ENCODE measurements at places on chromosomes 12 and 14.

GRCh38 chr14:61417883-61418455, 96.6 kb downstream of the PRKCH start:
- no peak for DNase-seq

GRCh38 chr14:56004786-56005185, 113.4 kb upstream of the PELI2 start:
- DNase-seq = no peak

GRCh38 chr12:115312901-115313300, 628.9 kb upstream of the TBX3 start:
- DNase-seq = no peak

DNA sequence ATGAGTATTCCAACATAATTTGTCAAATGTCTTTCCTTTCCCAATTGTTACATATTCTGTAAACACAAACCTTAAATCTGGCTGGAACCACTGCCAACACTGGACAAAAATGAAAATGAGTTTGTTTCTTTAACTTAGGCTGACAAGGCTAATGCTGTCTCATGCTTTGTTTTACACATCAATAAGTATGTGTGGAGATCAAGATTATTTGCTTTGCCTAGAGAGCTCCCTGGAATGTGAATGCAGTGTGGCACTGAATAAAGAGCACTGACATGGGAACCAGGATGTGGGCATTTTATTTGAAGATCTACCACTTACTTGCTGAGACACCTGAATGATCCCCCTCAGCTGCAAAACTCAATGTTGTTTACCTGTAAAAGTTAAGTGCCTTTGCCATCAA, 61.7 kb downstream of the RALGAPA1 start:
- no peak for DNase-seq

All from pons (tissue), 1 donor.